ENCODE measurements at places on chromosomes 2 and 18.

GRCh38 chr2:233418761-233419546 lies 64.7 kb downstream of the DGKD start:
- DNase-seq, result no peak

DNA sequence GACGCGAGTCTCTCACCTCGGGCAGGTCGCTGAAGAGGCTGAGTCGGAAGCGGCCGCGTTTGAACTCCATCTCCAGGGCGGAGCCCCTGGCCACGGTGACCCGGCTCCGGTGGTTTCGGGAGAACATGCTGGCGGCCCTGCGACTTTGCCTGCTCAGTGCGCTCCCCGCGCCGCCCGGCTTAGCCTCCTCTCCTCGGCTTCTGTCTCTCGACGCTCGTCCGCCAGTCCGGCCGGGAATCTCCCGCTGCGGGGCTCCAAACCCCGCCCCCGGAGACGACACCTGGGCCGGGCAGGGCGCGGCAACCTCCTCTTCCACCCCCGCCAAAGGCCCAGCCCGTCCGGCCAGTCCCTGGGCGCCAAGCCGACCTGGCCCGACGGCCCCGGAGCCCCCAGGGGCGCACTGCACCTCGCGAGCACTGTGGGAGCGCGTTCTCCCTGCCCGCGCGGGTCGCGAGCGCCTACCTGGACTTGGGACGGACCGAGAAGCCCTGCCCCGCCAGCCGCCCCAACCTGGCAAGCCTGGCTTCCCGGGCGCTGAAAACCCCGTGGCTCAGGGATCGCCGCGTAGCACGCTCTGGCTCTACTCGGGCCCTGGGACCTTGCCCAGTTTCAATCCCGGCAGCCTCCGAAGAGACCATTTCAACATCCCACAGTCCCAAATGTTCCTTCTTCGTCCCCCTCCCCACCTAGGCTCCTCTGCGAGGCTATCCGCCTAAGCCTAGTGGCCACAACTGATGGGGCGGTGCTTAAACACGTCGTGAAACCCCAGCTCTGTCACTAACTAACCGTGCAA lies at the start of gene RTKN:
Gene RTKN (minus strand): TSS at position 248 of the 793 bp plus-strand sequence. CDS start 121 bp downstream, at position 127.
- DNase-seq, result peak; percentile 25

DNA sequence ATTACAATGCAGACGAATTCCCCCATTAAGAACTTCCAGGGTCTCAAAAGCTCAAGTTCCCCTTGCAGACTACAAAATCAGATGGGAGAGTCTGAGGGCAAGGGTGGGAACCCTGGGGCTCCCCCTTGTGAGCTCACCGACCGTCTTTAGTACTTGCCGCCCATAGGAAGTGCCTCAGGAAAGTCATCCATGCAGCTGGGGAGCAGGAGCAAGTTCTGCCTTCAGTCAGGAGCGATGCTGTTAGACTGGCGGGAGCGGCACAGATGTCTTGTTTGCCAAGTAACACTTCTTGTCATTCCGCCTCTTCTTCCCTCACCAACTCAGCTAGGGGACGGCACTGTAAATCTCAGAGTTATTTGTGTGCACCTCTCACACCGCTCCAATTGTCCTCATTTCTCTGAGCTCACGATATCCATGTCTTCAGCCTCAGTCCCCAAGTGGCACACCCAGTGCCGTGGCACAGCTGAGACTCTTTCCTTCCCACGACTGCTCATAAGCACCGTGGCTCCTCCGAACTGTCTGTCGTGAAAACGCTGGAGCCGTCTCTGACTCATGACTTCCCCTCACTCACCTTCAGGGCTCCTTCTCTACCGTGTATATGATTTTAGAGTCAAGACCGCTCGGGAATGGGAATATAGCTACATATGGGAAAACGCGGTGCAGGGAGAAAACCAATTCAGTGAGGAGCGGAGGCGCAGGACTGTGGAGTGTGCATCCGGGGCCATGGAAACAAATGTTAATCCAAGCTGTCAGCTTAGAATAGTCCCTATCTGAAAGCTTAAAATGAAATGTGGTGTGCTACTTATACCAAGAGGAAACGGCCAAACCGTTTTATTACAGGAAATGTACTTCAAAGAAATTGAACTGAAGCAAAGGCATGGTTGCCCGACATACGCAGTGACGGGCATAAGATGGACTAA lies 34.0 kb downstream of the UXS1 start:
- DNase-seq, result no peak

DNA sequence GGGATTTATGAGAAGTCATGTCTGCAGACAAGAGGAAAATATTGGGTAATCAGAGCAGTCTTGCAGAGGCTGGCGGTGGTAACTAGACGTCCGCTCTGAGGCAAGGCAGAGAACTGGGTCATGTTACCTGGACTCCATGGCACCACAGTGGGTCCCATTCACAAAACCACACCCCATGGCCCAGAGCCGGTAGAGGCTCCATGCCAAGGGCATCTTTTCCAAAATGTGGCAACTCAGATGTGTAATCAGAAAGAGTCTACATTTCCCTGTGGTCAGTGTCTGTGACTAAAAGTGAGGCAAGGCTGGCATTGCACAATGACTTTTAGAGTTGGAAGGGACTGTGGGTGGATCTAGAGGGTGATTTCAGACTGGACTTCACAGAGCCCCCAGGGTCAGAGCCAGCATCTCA lies 113.1 kb downstream of the MREG start:
- no peak for DNase-seq

DNA sequence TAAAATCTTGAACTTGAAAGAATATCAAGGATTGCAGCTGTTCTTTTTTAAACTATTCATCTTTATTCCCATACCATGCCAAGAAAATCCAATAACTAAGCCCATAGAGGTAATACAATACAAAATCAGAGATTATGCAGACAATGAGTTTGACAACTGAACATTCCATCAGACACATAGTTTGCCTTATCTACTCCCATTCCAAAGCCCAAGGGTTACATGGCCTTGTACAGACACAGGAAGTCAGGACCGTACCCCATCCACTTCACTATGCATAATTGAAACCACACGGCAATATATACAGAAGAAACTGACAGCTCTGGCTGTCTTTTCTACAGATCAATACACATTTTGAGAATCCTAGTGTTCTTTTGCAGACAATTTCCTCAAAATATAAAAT lies 181.3 kb downstream of the TMX3 start:
- no peak for DNase-seq

DNA sequence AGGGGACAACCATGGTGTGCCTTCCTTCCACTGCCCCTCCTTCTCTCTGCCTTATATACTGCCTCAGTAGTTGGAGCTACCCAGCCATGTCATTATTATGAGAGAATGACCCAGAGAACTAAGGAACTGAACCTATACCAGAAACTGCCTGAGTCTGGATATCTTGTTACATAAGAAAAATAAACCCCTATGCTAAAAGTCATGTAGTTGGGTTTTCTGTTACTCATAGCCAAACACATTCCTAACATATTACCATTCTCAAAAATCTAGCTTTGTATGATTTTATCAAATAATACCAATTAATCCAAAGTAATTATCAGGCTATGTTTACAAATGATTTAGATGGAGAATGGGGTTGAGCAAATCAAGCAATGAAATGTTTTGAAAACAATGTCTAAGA lies 15.0 kb upstream of the KLF7 start:
- DNase-seq, result no peak

GRCh38 chr2:203453858-203454451 lies 81.1 kb downstream of the RAPH1 start:
- no peak for DNase-seq

DNA sequence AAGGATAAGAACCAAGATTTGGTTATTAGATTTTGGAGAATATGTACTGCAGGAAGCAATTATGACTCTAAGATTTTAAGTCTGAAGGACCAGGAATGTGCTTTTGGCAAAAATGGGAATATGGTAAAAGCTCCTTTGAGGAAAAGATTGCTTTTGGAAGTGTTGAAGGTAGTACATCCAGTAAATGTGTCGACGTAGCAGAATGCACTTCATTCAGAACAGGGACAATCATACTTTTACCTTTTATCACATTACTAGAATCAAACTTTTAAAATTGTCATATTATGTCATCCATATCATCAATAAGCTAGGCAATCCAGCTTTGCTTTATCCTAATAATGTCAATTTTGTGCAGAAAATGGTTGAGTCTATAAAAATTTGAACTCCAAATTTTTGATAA lies 74.3 kb upstream of the MSTN start:
- no peak for DNase-seq

DNA sequence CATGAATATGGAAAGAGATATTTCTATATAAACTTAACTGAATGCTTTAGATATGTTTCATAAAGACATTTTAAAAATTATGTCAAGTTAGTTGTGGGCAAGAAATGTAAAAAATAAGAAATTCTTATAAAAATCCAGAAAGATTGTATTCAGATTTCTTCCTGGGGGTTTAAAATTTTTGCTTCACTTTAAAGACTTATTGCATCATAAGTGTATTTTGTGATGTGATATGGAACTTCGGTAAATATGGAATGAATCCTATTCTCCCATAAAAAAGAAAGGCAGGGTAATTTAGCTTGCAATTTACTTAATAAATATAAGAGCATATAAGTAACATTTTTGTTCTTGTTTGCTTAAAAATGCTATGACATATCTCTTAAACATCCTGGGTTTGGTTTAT lies 104.8 kb upstream of the CWC22 start:
- no peak for DNase-seq

GRCh38 chr2:110903548-110903947 lies 171.2 kb downstream of the ACOXL start:
- peak; percentile 56 for DNase-seq

DNA sequence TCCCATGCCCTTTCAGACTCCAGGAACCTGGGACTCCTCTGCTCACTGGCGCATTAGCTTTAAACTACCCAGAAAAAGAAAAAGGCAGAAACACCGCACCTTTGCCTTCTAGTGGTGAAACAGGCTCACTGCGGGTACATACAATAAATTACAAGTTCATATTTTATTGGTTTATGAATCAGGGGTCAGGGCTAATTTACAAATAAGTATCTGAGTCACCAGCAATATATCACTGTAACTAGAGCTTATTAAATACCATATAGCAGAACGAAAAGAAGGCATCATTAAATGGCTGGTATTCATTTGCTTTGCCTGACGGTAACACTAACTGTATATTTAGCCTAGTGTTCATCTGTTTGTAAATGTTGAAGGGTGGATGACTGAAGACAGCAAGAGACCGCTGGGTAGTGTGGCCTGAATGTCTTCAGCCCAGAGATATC lies 26.9 kb upstream of the DTNB start:
- DNase-seq, result peak; percentile 69

DNA sequence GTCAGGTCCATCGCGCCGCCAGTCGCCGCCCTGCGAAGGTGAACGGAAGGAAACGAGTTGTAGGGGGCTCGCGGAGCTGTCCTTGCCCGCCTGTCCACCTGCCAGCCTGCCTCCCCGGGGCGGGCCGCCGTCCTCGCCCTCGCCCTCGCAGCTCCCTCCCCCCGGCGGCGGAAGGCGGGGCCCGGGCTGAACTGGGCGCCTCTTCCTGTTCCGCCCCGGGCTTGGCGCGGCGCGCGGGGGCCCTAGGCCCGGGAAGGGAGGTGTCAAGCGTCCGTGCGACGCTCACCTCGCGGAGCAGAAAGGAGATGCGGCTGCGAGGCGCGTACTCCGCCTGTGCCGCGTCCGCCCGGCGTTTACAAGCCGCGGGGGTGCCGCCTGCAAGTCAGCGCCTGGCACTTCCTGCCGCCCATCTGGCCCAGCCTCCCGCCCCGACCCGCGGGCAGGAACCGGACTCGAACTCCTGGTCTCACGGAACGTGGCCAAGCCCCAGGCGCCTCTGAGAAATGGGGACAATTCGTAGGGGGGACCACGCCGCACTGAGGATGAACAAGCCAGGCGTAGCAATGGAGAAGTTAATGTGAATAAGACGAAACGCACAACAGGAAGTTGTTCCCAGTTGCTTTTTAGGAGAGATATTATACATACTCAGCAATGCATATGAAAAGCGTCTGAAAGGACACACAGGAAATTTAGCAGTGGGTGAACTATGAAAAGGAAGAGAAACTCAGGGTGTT lies at the start of gene CNPPD1:
Gene CNPPD1 (minus strand): TSS at position 108 of the 734 bp plus-strand sequence. CDS start 97 bp downstream, at position 11.
- DNase-seq, result peak; percentile 23

- no peak for DNase-seq
Observed at GRCh38 chr2:1744151-1744445, 217 bp downstream of the PXDN start.
